ENCODE measurements at places on chromosomes 6 and 20. TPM values are rescaled to one million over a fixed set of nuclear protein-coding genes. Genes with fewer than 3 reads are reported as not detected.
A peak's percentile ranks its signal among the peaks of the same experiment; 100 is the strongest.

Gene CGAS
- total RNA-seq, result 2.2 TPM

DNA sequence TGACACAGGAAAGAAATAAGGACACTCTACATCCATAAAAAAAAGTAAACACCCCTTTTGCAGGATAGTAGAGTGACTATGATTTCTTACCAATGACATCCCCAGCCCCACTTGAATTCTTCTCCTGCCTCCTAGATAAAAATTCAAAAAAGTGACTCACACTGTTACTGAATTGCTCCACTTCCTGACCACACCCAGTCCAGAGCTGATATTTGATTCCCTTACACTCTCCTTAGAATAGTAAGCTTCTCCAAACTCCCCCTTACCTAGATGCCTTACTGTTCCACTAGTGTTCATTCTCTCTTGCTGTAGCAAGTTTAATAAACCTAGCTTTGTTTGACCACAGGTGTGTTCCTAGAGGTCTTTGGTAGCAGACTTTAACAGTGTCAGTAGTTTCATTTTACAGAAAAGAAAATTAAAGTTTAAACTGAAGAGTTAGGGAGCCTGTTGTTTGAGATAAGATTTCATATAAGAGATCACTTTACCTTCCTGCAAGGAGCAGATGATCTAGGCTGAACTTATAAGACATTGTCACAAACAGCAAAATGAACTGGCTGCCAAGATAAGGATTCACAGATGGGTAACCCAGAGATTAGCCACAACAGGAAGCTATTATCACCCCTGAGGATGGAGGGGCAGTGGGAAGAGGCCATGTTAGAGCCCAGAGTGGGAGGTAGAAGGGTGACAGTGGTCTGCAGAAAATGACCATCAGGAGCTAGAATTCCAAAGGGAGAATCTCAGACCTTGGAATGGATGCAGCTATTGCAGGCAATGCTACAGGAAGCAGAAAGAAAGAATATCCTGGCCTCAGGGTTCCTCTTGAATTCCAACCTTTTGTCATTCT, 28.4 kb upstream of the BTN3A2 start:
- no peak for DNase-seq

DNA sequence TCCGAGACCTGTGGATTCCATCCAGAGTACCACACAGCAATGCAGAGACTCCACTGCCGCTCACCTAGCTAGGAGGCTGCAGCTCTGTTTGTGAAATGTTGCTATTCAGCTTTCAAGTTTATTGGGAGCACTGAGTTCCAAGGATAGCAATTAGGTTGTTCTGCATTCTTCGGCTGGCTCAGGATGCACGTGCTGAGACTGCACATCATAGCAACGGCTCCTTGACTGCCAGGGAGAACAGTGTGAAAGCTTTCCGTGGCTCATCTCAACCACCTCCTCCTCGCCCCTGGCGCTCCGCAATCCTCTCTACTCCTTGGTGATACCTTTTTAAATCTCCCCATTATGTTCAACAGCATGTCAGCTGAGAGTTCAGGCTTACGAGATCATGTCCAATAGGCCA, 116.6 kb downstream of the TSHZ2 start:
- no peak for DNase-seq

Gene PHACTR3
- total RNA-seq, result 5.9 TPM

GRCh38 chr6:28225056-28225834, at the start of gene ZSCAN9:
TSS of gene ZSCAN9 (plus strand) at chr6:28225275. CDS start at chr6:28227085, 1,810 bp downstream.
- peak; percentile 86 for DNase-seq

GRCh38 chr6:43970913-43971775, 156.1 kb downstream of the MRPL14 start:
- DNase-seq, result peak; percentile 60

Data from transverse colon (tissue), 4 donors.